Upper lobe of right lung (tissue), 1 donor: ENCODE measurements at places on chromosomes 12 and 14.

GRCh38 chr12:4417936-4418335 is 27.7 kb downstream of the FGF6 start:
- DNase-seq = no peak

GRCh38 chr14:23285530-23286019 is 357 bp downstream of the HOMEZ start:
- peak; percentile 65 for DNase-seq

DNA sequence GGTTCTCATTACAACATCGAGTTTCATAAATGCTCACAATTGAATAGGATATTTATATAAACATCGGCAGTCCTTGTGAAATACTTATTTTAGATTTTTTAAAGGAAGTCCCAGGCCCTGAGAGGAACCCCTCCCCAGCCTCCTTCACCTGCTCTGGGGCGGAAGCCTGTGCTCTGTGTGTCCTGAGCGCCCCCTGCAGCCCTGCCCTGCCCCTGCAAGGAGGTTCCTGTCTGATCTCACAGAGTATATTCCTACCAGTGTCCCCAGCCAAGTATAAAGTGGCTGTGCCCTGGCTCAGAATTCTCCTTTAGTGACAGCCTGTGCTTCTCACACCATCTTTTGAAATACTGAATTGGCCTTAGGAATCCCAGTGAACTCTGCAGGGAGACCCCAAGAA is 659.5 kb downstream of the TMEM121 start:
- no peak for DNase-seq

GRCh38 chr14:68491793-68492192 is 301.1 kb downstream of the ZFP36L1 start:
- no peak for DNase-seq

- DNase-seq = peak; percentile 89
Measured at GRCh38 chr12:124359671-124360581, 65.0 kb downstream of the RFLNA start.

DNA sequence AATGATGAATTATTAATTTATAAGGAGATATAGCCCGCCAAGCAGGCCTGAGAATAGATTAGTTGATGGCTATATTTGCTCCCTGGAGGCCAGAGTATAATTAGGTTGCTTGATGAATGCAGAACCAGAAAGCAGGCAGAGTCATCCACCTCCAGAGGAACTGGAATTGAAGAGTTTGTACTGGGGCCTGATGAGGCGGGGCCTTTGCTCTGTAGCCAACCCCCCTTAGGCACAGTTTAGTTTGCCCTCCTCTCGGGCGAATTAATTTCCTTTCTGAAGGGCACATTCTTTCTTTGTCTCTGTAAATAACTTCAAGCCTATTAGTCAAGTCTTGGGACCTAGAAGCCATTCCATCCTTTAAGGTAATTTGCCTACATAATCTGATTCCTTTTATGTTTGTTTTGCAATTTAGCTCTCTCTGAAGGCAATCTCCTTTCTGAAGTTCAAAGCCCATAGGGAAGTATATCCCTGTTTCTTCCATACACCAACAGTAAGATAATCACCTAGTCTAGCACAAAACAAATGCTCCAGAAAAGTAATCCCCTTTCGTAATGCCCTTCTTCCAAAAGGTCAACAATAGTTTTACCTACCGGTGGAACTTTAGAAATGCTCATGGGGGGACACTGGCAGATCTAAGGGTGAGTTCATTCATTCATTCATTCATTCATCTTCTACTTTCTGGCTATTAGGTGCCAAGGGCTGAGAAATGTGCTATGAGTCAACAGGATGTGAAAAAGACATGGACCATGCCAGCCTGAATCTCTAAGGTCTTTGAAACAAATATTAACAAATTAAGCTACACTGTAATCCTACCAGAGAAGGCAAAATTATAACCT is 84.8 kb upstream of the NUDT4 start:
- no peak for DNase-seq

DNA sequence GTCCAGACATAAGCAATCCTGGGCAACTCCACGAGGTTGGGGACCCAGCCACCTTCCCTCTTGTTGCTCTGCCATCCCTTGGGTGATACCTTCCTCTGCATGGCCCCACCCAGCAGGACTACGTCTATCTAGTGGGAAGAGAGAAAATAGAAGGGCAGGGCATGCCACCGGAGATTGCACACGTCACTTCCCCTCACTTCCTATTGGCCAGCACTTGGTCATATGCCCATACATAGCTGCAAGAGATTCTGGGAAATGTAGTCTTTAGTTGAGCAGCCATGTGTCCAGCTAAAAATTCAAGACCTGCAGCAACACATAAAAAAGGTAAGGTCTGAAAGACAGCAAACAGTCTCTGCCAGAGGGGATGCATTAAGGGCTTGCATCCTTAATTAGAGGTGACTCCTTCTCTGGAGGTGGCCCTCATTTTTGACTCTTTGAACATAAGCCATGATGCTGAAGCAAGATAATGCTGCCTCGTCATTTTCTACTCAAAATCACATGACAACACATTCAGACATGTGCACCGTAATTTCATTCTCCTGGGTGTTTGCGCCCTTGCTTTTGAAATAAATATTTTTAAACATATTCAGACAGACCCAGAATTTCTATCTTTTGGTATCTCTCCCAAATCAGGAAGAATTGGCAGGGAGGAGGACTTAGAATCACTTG is 91.8 kb upstream of the PWP1 start:
- no peak for DNase-seq

- DNase-seq = no peak
Measured at GRCh38 chr12:55549302-55549701, at the start of gene OR6C4. Gene OR6C4 (plus strand): TSS chr12:55549602. CDS start chr12:55551227, 1,625 bp downstream.

DNA sequence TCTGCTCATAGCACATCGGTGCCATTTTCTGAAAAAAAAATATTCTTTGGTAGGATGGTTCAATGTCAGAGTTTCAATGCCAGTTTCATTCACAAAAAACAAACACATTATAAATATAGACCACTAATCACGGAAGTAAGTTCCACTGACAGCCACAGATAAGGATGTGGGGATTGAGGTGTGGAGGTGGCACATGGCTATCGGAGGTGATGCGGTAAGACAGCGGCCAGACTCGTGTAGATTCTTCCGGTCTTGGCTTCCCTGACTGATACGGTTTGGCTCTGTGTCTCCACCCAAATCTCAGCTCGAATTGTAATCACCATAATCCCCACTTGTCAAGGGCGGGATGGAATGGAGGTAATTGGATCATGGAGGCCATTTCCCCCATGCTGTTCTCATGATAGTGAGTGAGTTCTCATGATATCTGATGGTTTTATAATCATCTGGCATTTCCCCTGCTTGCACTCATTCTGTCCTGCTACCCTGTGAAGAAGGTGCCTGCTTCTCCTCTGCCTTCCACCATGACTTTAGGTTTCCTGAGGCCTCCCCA is 693.4 kb downstream of the VRK1 start:
- DNase-seq = no peak

- DNase-seq = no peak
Measured at GRCh38 chr12:95271465-95271864, 53.9 kb downstream of the VEZT start.

DNA sequence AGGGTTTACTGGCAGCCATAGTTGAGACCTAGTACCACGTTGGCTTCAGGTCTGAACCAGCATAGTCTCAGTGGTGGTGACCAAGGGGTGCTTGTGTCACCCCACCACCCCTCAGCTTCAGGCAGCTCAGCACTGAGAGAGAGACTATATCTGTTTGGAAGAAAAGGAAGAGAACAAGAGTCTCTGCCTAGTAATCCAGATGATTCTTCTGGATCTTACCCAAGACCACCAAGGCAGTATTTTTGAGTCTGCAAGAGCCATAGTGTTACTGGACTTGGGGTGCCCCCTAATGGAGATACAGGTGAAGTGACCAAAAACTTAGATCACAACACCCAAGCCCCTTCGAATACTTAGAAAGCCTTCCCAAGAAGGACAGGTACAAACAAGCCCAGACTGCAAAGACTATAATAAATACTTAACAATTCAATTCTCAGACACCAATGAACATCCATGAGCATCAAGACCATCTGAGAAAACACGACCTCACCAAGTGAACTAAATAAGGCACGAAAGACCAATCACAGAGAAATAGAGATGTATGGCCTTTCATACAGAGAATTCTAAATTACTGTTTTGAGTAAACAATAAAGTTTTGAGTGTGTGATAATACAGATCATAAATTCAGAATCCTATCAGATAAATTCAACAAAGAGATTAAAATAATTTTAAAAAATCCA is 107.0 kb downstream of the HELB start:
- DNase-seq = no peak

DNA sequence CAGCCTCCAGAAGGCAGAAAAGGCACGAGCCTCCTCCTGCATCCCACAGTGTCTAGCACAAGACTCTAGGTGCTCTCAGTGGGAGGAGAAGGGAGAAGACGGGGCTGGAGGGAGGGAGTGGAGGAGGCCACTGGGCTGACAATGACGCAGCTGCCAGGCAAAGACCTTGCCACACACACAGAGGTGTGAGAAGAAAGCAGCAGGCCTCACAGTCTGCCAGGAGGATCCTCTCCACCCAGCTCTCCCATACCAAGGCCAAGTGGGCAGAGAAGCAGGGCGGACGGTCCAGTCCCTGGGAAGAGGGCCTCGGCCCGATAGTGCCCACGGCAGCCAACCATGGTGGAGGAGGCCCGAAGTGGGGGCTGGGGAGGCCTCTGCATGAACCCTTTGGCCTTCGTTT is 78.9 kb downstream of the NCOR2 start:
- DNase-seq = no peak

GRCh38 chr12:46360908-46361666 is 11.5 kb downstream of the SLC38A2 start:
- DNase-seq = no peak

GRCh38 chr14:104966261-104966865 is 11.8 kb downstream of the AHNAK2 start:
- DNase-seq = no peak

DNA sequence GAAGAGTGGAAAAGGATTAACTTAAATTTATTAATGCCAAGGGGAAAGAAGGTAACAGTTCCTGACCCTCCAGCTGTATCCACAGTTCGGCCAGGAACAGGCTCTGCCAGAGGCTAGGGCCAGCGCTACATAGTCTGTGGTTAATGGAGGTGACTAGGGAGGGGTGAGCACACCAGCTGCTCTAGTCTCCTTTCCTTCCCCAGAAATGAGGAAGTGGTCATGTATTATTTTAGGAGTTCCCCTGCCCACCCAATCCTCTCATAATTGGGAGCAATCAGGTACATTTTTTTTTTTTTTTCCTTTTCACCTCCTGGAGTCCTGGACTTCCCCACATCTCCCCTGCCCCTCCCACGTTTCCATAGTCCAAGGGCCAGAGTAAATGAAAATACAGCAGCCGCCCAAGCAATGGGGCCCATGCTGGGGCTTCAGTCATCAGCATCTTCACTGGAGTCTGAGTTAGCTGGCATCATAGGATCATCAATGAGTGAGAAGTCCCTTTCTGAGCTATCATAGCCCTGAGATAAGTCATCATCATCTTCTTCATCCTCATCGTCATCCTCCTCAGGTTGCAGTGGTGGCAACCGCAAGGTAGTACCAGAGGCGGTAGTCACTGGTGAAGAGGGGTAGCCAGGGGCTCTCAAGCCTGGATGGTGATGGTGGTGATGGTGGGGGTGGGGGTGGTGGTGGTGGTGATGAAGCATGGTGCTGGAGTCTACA is 1.5 kb upstream of the SUPT16H start:
- DNase-seq = no peak

- peak; percentile 79 for DNase-seq
Measured at GRCh38 chr14:77076113-77076631, 21.9 kb upstream of the CIPC start.

- DNase-seq = no peak
Measured at GRCh38 chr12:52427083-52427482, 7.1 kb downstream of the KRT75 start.

GRCh38 chr12:27780612-27781408 is 774 bp upstream of the MANSC4 start:
- no peak for DNase-seq

GRCh38 chr14:67821121-67821520 is 1.5 kb downstream of the RAD51B start:
- DNase-seq = no peak

DNA sequence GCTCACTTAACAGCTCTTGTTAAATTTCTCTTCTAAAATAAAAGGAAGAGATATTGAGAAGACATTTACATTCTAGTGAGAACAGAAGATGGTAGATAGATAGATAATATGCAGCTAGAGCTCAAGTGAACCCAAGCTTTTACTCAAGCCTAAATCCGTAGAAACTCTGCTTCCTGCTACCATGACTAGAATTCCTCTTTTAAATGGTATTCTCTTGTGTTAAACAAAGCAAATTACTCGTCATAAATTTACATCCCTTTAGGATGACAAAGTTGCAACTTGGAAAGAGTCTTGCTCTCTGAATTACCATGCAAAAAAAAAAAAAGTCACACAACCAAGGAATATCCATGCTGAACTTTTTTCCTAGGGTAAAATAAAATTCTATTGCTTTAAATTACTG is 160.7 kb upstream of the LRFN5 start:
- DNase-seq = no peak

DNA sequence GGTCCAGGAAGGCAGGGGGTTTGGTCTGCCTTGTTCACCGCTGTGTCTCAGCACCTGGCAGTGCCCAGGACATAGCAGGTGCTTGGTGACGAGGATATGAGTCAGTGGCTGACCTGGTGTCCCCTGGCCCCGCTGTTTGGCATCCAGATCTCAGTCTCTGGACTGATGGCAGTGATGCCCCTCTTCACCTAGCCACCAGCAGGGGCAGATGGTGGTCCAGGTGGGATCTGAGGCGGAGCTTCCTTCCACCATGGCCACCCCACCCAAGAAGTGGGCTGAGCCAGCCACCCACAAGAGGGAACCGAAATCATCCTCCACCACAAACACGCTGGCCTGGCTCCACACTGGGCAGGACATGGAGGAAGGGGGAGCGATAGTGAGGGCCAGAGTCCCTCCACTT is 16.1 kb upstream of the SH2B3 start:
- no peak for DNase-seq

DNA sequence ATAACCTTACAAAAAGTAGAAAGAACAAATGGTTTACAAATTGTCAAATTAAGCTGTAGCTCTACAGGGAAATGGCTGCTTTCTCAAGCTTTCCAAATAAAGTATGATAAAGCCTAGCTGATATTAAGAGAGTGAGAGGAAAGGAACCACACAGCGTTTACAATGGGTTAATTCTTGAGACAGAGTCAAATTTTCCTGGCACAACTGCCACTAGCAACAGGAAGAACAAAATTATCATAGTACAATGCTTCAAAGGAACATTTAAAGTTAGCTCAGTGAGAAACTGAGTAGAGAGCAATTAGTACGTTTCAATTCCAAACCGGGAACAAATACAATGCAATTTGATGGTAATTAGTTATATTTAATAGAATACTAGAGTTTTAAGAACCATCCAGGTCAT is 116.0 kb downstream of the PPP1R12A start:
- DNase-seq = no peak
